Nephron progenitor cell (in vitro differentiated cells): ENCODE measurements at places on chromosomes 3 and 15.

DNA sequence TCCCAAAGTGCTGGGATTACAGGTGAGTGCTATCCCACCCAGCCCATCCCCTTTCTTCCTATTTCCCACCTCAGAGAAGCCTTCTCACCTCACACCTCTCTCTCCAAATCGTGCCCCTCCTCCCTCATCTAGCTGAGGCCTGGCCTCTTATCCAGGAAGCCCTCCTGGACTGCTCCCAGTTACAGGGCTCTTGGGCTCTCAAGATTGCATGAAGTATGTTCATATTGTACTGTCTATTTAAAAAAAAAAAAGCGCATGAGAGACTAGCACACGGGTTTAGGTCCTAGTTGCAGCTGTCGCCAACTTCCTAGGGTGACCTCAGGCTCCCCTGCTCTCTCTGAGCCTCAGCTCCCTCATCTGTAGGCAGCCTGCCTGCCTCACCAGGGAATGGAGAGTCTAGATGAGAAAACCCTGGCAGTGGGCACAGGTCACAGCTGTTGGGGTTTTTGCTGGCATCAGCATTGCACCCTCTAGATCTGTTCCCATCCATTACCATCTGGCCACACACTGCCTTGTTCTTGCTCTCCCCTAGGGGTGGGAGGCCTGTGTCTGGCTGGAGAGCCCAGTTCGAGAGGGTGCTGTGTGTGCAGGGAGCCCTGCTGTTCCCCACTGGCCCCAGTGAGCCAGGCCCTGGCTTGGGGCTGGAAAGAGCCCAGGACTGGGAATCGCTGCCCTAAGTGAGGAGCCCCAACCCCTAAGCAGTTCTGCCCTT lies 24.2 kb upstream of the C15orf39 start:
- no peaks in the 10 kb centered on the region for H3K36me3 ChIP-seq
- peak overlapping the region; percentile 72 for H3K4me3 ChIP-seq
- H3K4me1 ChIP-seq, result peaks cover 59% of the 10 kb centered on the region
- H3K27me3 ChIP-seq, result peaks cover 35% of the 10 kb centered on the region
- DNase-seq, result no peak

DNA sequence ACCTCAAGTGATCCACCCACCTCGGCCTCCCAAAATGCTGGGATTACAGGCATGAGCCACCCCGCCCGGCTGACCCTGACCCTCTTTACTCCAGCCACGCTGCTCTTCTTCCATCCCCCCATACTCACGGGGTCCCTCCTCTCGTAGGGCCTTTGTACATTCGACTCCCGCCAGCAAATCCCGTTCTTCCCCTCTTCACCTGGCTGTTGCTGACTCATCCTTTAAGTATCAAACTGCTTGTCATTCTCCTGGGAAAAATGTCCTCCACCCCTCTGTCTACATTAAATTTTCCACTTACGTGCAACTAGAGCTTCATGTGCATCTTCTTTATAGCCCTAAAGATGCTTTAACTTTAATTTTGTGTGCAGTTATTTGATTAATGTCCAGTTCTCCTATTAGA lies 203.1 kb downstream of the OPA1 start:
- H3K27me3 ChIP-seq, result peaks cover 38% of the 10 kb centered on the region
- no peak overlapping the region for H3K4me3 ChIP-seq
- no peaks in the 10 kb centered on the region for H3K36me3 ChIP-seq
- no peak overlapping the region for H3K27ac ChIP-seq
- DNase-seq, result no peak

DNA sequence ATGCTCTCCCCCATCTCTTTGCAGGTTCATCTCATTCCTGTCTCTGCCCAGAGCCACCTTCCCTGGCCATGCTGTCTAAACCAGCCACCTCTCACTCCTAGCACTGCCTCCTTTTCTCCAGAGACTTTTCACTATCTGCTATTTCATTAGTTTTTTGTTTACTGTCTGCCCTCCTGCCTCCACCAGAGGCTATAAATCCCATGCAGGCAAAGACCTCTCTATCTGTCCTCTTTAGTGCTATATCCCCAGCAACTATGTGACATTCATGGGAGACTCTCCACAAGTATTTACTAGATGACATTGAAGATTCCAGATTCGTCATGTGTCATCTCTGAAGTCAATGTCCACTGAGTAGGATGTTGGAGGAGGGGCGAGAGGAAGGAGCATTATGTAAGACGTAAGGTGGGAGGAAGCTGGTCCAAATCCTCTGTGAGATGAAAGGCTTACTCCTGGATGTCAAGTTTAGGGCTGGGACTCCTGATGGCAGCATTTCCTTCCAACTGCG lies 3.4 kb upstream of the FAM43A start:
- H3K27ac ChIP-seq, result no peak overlapping the region
- H3K27me3 ChIP-seq, result peaks cover 64% of the 10 kb centered on the region
- peaks cover 40% of the 10 kb centered on the region for H3K4me1 ChIP-seq
- H3K36me3 ChIP-seq, result no peaks in the 10 kb centered on the region
- no peak overlapping the region for H3K4me3 ChIP-seq
- no peak for DNase-seq

GRCh38 chr3:195203606-195204005 lies 67.4 kb downstream of the XXYLT1 start:
- peaks cover 22% of the 10 kb centered on the region for H3K36me3 ChIP-seq
- peaks cover 54% of the 10 kb centered on the region for H3K4me1 ChIP-seq
- H3K4me3 ChIP-seq, result no peak overlapping the region
- H3K27ac ChIP-seq, result peak overlapping the region; percentile 94
- H3K27me3 ChIP-seq, result peaks cover 3% of the 10 kb centered on the region
- no peak for DNase-seq

GRCh38 chr3:64048631-64049061 lies 25.4 kb upstream of the PSMD6 start:
- H3K27ac ChIP-seq, result no peak overlapping the region
- no peaks in the 10 kb centered on the region for H3K36me3 ChIP-seq
- no peaks in the 10 kb centered on the region for H3K27me3 ChIP-seq
- H3K4me1 ChIP-seq, result peaks cover 23% of the 10 kb centered on the region

DNA sequence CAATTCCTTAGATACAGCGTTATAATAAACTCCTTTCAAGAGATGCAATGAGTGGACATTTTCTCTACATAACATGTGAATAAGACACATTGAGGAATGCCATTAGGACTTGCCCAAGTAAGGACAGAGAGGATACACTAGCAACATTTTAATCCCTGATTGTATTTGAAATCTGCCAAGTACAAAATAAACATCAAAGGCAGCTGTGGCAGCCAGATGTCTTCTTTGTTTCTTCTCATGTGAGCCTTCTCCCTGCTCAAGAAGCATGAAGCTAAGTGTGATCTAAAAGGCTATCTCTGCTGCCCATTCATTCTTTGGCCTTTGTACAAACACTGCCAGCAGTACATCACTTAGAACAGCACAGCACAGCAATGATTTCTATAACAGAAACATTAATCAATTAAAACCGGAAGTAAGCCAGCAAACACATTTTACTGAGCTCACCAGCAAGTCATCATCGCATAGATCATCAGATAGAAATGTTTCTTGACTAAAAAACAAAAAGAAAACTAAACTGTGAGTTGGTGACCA lies 364.0 kb downstream of the CNTN6 start:
- no peak overlapping the region for H3K27ac ChIP-seq
- no peak for DNase-seq
- no peaks in the 10 kb centered on the region for H3K27me3 ChIP-seq

GRCh38 chr3:150216041-150216811 lies 191.9 kb upstream of the TSC22D2 start:
- peaks cover 24% of the 10 kb centered on the region for H3K4me1 ChIP-seq
- H3K36me3 ChIP-seq, result no peaks in the 10 kb centered on the region
- peak overlapping the region; percentile 29 for H3K27ac ChIP-seq
- no peak overlapping the region for H3K4me3 ChIP-seq

GRCh38 chr15:47184908-47185801 lies 532.1 kb upstream of the SEMA6D start:
- peaks cover 63% of the 10 kb centered on the region for H3K27me3 ChIP-seq
- DNase-seq, result peak; percentile 36
- H3K27ac ChIP-seq, result no peak overlapping the region
- H3K36me3 ChIP-seq, result no peaks in the 10 kb centered on the region
- peak overlapping the region; percentile 93 for H3K4me3 ChIP-seq

- no peak overlapping the region for H3K4me3 ChIP-seq
- no peak for DNase-seq
- no peak overlapping the region for H3K27ac ChIP-seq
- H3K4me1 ChIP-seq, result peaks cover 10% of the 10 kb centered on the region
- peaks cover 2% of the 10 kb centered on the region for H3K27me3 ChIP-seq
These were observed 83.1 kb upstream of the GADL1 start for GRCh38 chr3:30977592-30977991.

GRCh38 chr3:53023072-53023823 lies 22.6 kb downstream of the SFMBT1 start:
- peaks cover 2% of the 10 kb centered on the region for H3K27me3 ChIP-seq
- H3K27ac ChIP-seq, result no peak overlapping the region

DNA sequence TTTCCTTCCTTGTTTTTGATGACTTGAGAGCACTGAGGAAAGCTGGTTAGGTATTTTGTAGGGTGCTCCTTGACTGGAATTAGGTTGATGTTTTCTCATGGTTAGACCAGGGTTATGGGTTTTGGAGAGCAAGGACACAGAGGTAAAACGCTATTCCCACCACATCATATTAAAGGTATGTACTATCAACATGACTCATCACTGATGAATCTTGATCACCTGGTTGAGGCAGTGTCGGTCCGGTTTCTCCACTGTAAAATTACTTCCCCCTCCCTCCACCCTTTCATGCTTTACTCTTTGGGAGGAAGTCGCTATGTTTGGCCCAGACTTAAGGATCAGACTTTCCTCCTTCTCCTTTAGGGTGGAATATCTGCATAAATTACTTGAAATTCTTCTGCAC lies 201.6 kb downstream of the EDEM1 start:
- no peak overlapping the region for H3K4me3 ChIP-seq
- no peak for DNase-seq
- peaks cover 10% of the 10 kb centered on the region for H3K27me3 ChIP-seq
- no peaks in the 10 kb centered on the region for H3K36me3 ChIP-seq

DNA sequence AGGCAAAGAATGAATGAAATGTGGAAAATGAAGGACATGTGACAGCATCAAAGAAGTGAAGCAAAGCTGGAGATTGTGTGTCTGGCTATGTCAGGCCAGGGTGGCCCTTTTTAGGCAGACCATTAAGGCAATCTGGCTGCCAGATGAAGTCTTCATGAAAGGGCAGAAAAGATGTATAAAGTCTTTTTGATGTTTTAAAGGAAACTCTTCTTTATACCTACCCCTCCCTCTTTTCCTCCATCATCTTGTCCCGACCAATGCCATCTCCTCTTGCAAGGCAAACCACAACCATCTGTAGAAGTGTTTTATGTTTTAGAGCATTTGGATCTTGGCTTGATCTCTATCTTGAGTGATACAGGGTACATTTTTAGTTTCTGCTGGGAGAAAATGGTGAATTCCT lies 259.2 kb downstream of the LSAMP start:
- no peaks in the 10 kb centered on the region for H3K27me3 ChIP-seq
- no peak for DNase-seq
- H3K4me1 ChIP-seq, result peaks cover 19% of the 10 kb centered on the region

GRCh38 chr3:8976540-8977182 lies 13.4 kb upstream of the RAD18 start:
- H3K4me1 ChIP-seq, result peaks cover 27% of the 10 kb centered on the region
- H3K36me3 ChIP-seq, result no peaks in the 10 kb centered on the region
- H3K27ac ChIP-seq, result no peak overlapping the region
- no peak overlapping the region for H3K4me3 ChIP-seq
- peaks cover 33% of the 10 kb centered on the region for H3K27me3 ChIP-seq

DNA sequence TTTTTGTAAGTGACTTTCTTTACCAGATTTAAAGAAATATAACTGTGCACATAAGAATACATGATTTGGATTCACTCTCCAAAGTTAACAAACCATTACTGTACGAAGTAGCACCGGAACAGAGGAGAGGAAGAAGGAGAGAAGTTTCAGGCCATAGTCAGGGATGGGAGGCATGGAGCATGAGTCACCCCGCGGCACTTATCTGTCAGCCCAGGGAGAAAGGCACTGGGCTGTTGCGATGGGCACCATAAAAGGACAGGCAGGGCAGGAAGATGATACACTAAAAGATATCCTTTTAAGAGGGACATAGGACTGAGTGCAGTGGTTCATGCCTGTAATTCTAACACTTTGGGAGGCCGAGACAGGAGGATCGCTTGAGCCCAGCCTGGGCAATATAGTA lies 37.0 kb downstream of the TTC23 start:
- H3K36me3 ChIP-seq, result peaks cover 20% of the 10 kb centered on the region
- peaks cover 13% of the 10 kb centered on the region for H3K4me1 ChIP-seq
- no peak for DNase-seq
- H3K27me3 ChIP-seq, result no peaks in the 10 kb centered on the region
- no peak overlapping the region for H3K27ac ChIP-seq

GRCh38 chr15:27137127-27137526 lies 166.1 kb downstream of the GABRG3 start:
- DNase-seq, result no peak
- H3K36me3 ChIP-seq, result no peaks in the 10 kb centered on the region
- no peak overlapping the region for H3K4me3 ChIP-seq
- peaks cover 14% of the 10 kb centered on the region for H3K4me1 ChIP-seq
- H3K27ac ChIP-seq, result no peak overlapping the region

DNA sequence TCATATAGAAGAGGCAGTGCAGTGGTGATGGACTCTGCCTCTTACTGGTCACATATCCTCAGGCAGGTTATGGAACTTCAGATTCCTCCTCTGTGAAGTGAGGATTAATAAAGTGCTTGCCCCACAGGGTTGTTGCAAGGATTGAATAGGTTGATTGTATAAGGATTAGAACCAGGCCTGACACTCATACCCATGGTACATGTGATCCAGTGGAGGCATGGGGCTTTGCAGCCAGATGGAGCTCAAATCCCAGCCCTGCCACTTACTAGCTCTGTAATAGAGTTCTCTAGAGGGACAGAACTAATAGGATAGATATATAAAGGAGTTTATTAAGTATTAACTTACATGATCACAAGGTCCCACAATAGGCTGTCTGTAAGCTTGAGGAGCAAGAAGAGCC lies 184.6 kb upstream of the EIF1B start:
- H3K27ac ChIP-seq, result no peak overlapping the region
- H3K27me3 ChIP-seq, result peaks cover 6% of the 10 kb centered on the region
- DNase-seq, result no peak
- no peaks in the 10 kb centered on the region for H3K36me3 ChIP-seq
- peaks cover 18% of the 10 kb centered on the region for H3K4me1 ChIP-seq
- no peak overlapping the region for H3K4me3 ChIP-seq

DNA sequence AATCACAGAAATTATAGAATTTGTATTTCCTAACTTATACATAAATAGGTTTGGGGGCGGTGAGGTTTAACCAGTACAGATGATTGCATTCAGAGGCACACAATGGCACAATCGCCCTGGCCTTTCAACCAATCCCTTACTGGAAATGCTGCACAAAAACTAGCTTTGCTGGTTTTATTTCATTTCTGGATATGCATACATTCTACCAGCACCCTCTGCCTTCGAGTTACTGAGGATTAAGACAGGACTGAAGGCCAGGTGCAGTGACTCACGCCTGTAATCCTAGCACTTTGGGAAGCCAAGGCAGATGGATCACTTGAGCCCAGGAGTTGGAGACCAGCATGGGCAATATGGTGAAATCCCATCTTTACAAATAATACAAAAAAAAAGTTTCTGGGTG lies 336.1 kb downstream of the ARRDC4 start:
- no peaks in the 10 kb centered on the region for H3K36me3 ChIP-seq
- H3K27me3 ChIP-seq, result peaks cover 56% of the 10 kb centered on the region
- no peak overlapping the region for H3K4me3 ChIP-seq
- H3K4me1 ChIP-seq, result no peaks in the 10 kb centered on the region
- no peak for DNase-seq
